ENCODE measurements at places on chromosomes 1 and 21.

DNA sequence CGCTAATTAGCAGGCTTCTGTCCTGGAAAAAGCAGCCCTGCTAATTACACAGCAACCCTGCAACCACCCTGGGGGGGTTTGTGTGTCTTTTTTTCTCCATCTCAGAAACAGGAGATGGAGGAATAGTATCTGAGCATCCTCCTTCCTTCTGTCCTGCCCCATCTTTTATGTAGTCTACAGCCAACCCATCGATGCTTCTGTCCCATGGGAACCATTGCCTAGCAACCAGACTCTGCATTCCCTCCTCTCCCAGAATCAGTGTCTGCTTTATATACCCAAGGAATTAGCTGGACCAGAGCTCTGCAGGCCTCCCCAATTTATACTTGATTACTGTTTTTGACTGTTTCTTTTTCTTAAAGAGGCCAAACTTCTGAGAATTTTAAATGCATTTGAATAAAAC is 35.1 kb downstream of the LRRC38 start:
- DNase-seq: no peak

DNA sequence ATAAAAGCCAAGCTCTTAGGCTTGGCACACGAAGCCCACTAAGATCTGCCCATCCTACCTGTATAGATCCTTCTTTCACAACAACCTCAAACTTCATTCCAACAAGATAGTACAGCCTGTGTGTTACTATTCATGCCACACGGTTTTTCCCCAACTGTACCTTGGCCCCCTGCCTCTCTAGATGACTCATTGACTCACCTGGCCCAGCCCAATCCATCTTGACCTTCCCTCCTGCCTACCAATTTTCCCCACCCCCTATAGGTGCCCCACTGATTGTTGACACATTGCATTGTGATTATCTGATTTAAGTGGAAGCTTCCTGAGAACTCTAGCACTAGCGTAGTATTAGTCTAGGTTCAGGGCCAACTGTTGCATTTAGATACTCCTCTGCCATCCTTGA is 2.0 kb upstream of the CD101 start:
- no peak for DNase-seq

- no peak for DNase-seq
These were observed 81.2 kb upstream of the RALGPS2 start for GRCh38 chr1:178643831-178644230.

DNA sequence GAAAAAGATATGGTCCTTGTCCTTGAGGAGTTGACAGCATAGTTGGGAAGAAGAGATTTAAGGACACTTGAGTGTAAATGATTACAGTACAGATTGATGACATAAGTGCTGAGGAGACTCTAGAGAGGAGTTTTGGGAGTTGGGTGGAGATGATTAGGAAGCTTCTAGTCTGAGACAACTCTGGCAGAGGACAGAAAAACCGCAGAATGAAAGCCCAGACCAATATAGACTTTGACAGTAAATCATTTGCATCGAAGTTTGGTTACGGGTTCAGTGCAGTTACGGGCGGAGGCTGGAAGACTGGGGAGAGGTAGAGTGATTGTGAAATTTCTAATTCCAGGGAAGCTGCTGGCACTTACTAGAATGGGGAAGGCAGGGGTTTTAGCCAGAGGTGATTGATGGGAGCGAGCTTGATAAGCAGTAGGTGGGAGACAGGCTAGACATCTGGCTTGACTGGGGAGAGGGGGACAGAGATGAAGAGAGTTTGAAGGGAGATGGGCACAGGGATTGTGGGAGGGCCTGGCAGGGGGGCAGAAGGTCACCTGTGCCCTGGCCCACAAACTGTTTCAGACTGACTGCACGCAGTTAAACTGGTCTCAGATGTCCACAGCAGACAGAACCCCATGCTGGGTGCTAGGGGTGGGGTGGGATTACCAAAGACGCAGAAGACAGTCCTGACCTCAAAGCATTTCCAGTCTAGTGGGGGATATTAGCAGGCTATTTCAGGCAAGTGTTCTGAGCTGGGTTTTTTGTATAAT is 20.1 kb downstream of the SH2D2A start:
- DNase-seq: no peak

DNA sequence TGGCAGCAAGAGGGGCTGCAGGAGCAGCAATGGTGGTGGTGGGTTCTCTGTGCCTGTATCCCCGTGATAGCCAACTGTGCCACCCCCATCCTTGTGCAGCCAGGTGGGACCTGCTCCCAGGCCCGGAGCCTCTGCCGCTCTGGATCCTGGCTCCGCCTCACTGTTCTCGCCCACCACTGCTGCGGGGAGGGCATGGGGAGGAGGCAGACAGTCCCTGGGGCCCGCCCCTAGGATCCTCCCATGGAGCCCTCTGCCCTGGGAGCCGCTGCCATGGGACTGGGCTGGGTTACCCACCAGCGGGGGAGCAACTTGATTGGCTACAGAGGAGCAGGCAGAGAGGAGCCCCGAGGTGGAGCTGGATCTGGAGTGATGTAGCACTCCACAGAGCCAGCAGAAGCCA is 31.6 kb downstream of the CD1D start:
- DNase-seq: no peak

DNA sequence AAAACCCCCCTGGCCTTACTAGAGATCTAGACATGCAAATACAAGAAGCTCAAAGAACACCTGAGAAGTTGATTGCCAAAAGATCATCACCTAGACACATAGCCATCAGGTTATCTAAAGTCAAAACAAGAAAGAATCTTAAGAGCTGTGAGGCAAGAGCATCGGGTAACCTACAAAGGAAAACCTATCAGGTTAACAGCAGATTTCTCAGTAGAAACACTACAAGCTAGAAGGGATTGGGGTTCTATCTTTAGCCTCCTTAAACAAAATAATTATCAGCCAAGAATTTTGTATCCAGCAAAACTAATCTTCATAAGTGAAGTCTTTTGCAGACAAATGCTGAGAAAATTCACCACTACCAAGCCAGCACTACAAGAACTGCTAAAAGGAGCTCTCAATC is 12.2 kb upstream of the SPRR2F start:
- no peak for DNase-seq

DNA sequence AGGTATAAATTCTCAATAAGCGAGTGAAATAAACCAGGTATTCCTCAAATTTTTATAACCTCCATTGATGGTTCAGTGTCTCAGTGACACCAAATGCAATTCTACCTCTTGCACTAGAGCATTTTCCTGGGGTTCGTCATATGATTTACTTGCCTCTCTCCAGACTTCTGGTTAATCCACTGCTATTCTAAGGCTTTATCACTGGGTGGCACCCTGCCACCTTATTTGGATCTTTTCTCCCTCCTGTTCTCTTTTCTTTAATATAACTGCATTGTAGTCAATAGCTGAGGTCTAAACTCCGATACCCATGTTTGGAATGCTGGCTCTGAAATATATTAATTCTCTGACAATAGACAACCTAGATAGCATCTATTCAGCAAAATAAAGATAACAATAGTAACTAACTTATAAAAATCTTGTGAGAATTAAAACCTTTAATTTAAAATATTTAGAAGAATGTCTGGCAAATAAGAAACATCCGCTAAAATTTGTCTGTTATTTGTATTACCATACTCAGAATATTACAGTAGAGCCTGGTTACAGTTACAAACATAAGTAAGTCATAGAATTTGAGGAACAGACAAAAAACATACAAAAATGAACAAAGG is 436.4 kb downstream of the PLA2G4A start:
- DNase-seq: no peak

DNA sequence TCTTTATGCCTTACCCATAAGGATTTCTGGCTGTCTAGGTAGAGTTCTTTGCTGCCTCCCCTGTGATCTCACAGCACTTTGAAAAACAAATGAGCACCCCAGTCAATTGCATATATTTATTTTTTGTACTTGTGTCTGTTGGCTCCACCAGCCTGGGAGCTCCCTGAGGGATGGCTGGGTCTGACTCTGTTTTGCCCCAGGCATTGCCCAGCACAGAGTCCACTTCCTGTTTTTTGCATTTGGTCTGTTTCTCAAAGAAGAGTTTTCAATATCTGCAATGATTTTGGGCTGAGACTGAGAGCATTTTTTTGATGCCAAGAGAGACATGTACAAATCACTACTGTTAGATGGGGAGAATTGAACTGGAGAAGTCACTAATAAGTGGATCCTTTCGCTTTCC is 125.0 kb downstream of the FOXD2 start:
- DNase-seq: no peak
